ENCODE measurements at places on chromosomes 2 and 18. TPM values are rescaled to one million over a fixed set of nuclear protein-coding genes. Genes with fewer than 3 reads are reported as not detected.

The BOLL gene
- total RNA-seq = not detected

The DAW1 gene
- total RNA-seq = not detected

The CRYBA2 gene
- not detected for total RNA-seq

GRCh38 chr2:128395196-128395595 lies 76.5 kb upstream of the HS6ST1 start:
- no peak for DNase-seq

DNA sequence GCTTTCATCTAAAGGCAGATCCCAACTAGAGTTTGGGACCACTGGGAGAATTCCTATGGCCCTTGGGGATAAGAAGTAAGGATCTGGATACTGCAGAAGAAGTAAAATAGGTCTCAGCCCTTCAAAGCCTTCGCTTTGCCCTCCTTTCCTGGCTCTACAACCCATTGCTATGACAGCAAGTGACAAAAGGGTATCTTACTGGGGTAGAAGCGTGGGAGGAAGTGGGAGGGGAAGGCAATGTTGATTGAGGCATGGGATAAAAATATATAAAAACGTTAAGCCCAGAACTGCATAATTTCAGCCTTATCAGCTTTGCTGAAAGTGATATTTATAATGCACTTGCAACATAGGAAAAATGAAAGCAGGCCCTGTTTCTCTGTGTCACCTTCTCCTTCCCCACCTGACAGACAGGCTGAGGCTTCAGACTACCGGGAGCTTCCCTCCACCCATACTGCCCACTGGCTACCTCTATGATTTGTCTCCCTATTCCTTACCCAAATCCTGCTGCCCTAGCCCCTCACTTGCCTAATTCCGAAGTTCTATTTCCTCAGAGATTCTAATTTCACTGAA lies 14.9 kb upstream of the SOS1 start:
- no peak for DNase-seq

DNA sequence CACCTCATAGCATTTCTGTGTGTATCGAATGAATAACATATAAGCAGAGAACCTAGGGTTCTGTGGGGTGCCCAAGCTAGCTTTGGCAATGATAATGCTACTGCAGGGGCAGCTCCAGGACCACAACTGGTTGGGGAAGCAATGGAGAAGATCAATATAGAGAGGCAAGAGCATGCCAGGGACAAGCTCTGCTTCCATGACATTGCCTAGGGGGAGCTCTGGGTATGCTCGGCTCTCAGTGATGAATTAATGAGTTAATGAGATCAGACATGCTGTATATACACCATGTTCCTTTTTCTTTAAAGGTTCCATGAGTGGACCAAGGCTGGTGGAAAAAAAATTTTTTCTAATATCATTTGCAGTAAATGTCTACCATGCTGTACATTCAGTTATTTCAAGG lies 618.4 kb downstream of the BCL11A start:
- no peak for DNase-seq

GRCh38 chr2:191228861-191229260 lies 16.3 kb upstream of the MYO1B start:
- DNase-seq = no peak

GRCh38 chr2:75224636-75225094 lies 25.3 kb upstream of the TACR1 start:
- DNase-seq = peak; percentile 8
